ENCODE measurements at places on chromosomes 4 and X. TPM values are rescaled to one million over a fixed set of nuclear protein-coding genes. Genes with fewer than 3 reads are reported as not detected.

DNA sequence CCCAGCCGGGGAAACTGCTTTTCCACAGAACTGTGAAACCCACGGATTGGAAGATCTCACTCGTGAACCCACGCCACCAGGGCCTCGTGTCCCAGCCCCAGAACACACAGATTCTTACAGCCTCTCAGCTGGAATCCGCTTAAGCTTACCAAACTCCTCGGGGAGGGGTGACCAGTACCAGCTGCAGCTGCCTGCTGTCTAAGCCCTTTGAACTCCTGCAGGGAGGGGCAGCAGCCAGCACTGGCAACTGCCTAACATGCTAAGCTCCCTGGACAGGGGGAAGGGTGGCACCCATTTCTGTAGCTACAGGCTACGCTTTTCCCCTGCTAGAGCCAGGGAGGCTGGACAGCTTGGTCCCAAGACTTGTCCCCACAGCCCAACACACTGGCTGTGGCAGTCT, 38.4 kb downstream of the TBL1X start:
- DNase-seq, result no peak

DNA sequence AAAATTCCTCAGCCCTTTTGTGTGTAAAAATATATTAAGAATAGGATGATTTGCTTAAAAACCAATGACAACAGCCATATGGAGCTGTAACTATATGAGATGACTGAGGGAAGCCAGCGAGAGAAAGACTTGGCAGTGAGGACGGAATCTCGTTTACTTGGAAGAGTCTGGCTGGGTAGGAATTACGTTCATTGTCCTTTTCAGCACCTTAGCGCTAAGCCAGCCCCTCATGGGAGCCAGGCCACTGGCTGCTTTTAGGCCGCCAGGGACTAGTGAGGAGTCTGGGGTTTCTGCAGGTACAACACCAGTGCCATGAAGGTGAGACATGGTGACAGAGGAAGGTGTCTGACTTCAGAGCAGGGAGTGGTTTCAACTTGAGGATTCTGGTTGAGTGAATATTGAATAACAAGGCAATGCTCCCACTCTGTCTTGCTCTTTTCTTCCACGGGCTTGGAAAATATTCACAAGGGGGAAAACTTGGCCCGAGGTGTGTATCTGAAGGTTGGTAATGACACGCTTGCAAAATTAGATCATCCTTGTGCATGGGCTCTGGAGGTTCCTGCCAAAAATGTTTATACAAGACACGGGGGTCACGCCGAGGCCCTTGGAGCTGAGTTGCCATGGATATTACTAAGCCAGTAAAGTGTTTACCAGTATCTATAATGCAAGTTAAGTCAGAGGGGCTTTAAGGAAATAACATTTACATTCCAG, 17.4 kb downstream of the KLF3 start:
- DNase-seq, result no peak

GRCh38 chr4:2598511-2599303, 62.3 kb downstream of the FAM193A start:
- DNase-seq, result no peak

- DNase-seq, result no peak
Observed at GRCh38 chr4:57640391-57641100, 530.4 kb upstream of the IGFBP7 start.

GRCh38 chrX:136325377-136325776, 24.6 kb downstream of the ADGRG4 start:
- peak; percentile 43 for DNase-seq

- no peak for DNase-seq
Observed at GRCh38 chr4:3389233-3390215, 52.2 kb upstream of the HGFAC start.

DNA sequence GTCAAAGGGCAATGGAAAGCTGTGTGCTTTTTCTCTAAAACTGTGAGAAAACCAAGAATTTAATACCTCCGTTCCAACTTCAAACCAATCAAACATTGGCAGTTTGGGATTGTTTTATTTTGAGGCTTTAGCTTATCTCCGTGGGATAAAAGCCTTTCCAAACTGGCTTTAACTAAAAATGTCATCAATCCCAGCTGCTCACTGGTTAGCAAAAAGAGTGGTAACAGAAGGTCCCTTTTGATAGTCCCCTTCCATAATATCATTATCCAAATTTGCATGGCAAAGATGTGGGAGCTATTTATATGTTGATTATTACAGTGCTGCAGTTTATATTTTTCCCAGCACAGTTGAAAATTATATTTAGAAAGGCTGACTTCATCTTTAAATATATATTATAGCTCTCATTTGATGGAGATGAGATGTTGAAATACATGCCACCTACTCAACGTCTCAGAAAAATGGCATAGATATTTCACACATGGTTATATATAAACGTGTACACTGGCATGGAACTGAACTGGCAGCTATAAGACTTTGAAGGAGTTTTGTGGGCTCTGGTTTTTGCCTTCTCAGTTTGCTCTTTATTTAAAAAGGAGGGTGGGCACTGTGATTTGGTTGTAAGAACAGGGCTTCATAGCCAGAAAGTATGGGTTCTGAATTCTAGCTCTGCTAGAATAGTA, 707.1 kb upstream of the SLIT2 start:
- DNase-seq, result no peak

DNA sequence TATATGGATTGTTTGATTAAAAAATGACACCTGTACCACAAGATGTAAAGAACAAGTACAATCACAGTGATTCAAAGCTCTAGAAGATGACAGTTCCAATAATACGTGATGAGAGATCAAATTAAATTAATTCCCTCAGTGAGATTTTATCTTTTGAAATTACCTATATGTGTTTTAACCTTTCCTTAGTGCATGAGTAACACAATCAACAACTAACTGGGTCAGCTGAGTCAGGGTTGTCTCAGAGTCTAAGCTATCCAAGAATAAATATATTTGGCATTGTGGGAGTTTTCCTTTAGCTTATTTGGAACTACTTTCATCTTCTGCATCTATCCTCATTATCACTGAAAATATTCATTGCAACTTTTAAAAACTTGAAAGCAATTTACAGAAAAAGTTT, 162.8 kb downstream of the WDFY3 start:
- peak; percentile 7 for DNase-seq

DNA sequence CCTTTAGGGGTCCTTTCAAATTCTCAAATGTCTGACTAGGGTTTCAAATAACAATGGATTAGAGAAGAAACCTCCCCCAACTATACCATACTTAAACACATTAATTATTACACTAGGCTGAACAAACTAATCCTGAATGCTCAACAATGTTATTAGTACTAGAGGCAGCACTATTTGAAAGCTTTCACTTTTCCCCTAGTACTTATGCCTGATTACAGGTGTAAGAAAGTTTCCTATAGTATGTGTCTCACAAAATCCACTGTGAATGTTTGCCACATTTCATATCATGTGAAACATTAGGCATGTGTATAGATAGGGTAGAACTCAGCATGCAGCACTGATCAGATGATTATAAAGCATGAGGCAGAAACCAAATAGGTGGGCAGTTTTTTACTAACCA, 336.2 kb downstream of the ZNF674 start:
- DNase-seq, result no peak

DNA sequence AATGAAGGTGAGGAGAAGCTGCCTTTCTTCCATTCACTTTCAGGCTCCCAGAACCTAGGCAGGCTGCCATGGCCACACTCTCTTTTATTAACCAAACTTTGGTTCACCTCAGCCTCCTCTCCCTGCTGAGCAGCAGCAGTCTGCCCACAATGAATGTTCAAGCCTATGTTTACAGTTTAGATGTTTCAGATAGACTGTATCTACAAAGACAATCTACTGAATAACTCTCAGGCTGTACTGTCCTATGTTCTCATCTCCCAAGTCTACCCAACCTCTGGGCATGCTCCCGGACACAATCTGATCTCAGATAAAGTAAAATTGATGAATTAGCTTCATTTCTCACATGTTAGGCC, 59.2 kb upstream of the TMEM164 start:
- peak; percentile 18 for DNase-seq

DNA sequence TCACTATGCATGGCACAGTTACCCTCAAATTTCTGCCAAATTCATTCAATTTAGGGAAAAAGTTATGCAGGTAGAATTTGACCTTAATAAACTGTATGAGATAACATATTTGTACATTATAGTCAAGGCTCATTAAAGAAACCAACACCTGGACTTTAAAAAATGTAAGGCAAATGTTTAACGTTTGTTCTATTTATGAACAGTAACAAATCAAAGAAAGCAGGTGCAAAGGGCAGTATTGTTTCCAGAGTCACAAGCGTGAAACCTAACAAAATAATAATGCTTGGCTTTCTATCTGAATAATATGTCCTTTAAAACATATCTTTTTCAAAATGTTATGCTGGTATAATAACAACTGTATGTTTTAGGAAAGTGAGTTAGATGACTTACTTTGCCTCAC, 41.2 kb downstream of the LIN54 start:
- DNase-seq, result no peak

GRCh38 chr4:183297675-183298074, 22.4 kb downstream of the CLDN22 start:
- no peak for DNase-seq

GRCh38 chr4:66613591-66613990, 931.7 kb downstream of the CENPC start:
- peak; percentile 59 for DNase-seq

- no peak for DNase-seq
Observed at GRCh38 chrX:153669901-153670731, 3.5 kb downstream of the PNCK start.

- peak; percentile 65 for DNase-seq
Observed at GRCh38 chrX:153539171-153539978, 21.9 kb downstream of the ATP2B3 start.

DNA sequence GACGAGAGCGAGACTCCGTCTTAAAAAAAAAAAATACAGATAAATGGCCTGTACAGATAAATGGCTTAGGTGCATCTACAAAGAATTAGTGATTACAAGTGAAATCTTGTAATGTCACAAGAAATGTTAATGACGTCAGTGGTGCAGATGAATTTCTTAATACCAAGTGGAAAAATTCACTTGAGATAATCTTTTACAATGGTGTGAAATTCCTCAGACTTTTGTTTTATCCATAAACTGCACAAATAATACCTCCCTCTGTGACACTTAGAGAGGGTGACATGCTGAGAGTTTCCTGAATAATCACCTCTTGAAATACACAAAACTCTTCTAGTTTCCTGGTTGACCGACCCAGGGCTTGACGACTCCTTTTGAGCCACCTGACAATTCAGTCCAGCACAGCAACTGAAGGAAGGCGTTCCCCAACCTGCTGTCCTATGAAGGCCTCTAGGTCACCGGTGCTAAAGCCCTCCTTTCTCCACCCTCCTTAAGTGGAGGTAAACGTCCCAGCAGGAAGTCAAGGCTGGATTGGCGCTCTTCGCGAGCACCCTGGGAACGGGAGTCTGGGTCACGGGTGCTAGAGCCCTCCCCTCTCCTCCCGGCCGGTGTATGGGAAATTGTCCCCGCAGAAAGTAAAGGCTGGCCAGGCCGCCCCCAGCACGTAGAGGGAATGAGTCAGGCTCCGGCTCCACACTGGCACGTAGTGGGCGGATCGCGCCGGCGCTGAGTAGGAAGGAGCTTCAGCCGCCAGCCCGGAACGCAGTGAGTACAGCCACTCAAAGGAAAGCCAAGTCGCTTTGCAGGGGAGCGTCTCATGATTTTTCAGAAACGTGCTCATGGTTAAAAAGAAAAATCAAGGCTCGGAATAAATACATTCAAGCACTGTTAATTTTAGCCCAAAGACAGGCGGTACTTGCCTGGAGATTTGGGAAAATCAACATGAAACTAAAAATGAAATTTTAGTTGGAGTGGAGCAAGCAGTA, at the start of gene TMEM144:
Gene TMEM144, plus strand, starts transcription at position 662 of the 983 bp plus-strand sequence. CDS start 2,182 bp downstream, outside the sequence.
- peak; percentile 92 for DNase-seq

The SLC4A4 gene
- 2.8 TPM for total RNA-seq

The CDKL2 gene
- 0.15 TPM for total RNA-seq

The LUZP4 gene
- total RNA-seq, result not detected

The SLIT2 gene
- total RNA-seq, result 8.1 TPM

The EPHA5 gene
- total RNA-seq, result 9.6 TPM
